ENCODE measurements at places on chromosomes 1 and 21.

- no peak for DNase-seq
These were observed 13.2 kb upstream of the GBP5 start for GRCh38 chr1:89285745-89286380.

DNA sequence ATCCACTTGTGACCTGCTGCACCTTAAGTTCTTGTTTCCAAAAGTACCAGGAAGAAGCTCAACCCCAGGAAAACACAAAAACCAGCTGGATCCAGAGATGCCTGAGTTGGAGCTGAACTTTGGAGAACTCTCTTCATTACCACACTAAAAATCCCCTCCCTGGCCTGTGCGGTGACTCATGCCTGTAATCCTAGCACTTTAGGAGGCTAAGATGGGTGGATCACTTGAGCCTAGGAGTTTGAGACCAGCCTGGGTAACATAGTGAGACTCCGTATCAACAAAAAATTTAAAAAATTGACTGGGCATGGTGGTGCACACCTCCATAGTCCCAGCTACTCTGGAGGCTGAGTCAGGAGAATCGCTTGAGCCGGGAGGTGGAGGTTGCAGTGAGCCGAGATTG lies 6.2 kb downstream of the MAP1LC3C start:
- DNase-seq = no peak

DNA sequence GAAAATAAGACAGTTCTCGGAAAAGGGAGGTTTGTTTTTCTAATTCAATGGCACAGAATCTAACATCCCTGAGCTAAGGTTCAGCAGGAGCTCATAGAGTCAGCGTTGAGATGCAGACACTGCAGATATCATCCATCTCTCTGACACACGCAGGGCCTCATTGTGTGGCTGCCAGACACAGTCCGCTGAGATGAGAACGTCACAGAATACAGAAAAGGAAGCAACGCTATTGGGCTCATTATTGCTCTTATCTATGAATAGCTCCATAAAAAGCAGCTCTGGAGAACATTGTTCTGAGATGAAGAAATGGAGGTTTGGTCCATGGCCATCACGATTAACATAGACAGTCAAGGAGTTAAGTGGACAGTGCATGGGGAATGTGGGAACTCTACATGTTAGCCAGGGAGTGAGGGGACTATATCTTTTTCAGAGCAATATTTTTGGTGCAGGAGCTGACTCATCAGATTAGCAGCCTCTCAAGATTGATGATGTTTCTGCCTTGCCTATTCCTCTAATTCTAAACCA lies 771.6 kb upstream of the CXADR start:
- DNase-seq = no peak

DNA sequence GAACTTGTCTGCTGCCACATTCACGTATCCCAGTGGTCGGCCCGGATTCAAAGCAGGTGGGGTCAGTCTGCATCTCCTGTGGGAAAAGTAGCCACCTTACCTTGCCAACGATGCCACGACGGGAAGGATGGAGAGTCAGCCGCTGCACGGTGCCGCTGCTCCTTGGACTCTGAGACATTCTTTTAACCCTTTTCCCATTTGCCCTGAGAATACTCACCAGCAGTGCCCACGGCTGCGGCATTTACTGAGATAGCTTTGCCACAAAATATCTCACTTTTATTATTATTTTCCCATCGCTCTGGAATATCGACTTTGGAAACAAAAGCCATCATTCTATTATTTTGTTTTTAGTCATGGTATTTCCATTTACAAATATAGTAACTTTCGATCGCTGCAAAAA lies 15.3 kb upstream of the TTC34 start:
- DNase-seq = no peak

DNA sequence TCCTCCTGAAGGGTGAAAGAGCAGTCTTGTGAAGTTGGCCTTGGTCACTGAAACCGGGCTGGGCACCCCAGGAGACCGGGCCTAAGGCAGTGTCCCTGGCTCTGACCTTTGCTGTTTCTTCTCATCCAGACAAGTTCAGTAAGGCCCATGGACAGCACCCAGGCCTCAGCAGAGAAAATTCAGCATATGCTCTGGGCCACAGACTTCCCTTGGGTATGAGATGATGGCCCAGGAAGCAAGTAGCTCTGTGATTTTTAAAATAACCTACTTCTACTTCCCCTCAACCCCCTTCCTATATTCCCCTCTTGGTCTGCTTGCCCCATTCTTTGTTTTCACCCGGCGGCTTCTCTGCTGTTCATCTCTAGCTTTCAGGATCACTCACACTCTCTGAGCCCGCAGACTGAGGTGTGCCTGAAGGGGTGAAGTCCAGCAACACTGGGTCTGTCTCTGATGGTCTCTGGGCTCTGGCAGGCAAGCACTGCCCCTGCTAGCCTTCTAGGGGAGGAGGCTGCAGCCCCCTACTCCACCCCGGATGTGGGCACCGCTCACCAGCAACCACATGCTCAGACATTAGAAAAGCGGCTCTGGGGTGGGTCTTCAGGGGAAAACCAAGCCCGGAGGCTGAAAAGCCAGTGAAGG lies 2.9 kb upstream of the GPR25 start:
- DNase-seq = no peak

- DNase-seq = peak; percentile 20
These were observed 157.3 kb downstream of the SLC30A10 start for GRCh38 chr1:219771080-219771479.

DNA sequence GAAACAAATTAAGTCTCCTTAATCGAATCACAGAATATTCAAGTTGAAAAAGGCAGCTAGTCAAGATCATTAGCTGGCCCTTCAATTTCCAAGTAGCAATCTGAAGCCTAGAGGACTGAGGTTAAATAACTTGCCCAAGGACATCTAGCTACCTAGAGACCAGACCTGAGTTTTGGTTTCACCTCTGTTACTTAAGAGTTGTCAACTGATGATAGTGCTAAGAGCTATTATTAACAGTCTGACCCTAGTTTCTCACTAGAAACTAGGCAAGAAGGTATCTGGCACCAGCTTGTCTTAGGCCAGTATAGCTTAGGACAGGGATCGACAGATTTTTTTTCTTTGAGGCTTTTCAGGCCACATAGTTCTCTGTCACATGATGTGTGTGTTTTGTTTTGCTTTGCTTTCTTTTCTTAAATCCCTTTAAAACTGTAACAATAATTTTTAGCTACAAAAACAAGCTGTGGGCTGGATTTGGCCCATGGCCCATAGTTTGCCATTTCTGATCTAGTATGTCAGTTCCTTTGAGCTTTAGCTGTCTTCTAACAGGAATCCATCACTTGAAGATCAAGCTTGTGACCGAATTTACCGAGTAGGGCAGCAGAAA lies 23.2 kb downstream of the TRIM45 start:
- no peak for DNase-seq

- DNase-seq = no peak
These were observed 88.2 kb downstream of the PAPPA2 start for GRCh38 chr1:176551146-176551545.

DNA sequence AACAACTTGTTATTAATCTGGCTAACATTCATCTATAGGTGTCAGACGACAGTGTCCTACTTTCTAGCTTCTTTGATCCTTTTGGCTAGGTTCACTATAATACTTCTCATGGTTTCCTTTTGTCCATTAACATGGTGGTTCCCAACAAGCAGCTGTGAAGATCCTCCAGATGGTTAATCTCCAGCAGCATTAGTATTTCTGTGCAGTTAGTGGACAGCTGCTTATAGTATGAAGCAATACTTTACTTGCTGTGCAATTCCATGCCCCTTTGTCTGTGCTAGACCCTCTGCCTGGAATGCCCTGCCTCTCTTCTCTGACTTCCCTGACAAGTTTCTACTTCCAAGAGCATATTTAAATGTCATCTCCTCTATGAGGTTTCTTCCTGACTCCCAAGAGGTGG lies 41.7 kb upstream of the ARHGAP29 start:
- DNase-seq = no peak

- no peak for DNase-seq
These were observed 94.7 kb downstream of the DMRTB1 start for GRCh38 chr1:53553734-53554509.

GRCh38 chr1:25049190-25049589 lies 119.1 kb upstream of the RUNX3 start:
- no peak for DNase-seq

GRCh38 chr1:160830321-160831153 lies 32.1 kb downstream of the CD244 start:
- peak; percentile 42 for DNase-seq

GRCh38 chr1:23099171-23099536 lies 69.5 kb downstream of the LUZP1 start:
- no peak for DNase-seq

DNA sequence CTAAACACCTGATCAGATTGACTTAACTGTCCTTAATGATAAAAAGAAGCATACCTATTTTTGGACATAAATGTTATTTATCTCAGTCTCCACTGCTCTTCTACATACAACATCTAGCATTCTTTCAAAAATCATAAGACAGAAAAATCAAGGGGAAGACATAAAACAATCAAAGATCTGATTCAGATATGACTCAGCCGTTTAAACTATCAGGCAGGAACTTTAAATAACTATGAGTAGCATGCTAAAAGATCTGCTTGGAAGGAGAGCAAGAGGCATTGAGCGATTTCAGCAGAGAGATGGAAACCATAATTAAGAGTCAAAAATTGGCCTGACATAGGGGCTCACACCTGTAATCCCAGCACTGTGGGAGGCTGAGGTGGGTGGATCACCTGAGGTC lies 27.2 kb upstream of the SLC22A15 start:
- no peak for DNase-seq

- DNase-seq = peak; percentile 81
These were observed at the start of gene EPHA2 for GRCh38 chr1:16155537-16156410. TSS of gene EPHA2 (minus strand) at chr1:16156069. CDS start at chr1:16155932, 137 bp downstream.

DNA sequence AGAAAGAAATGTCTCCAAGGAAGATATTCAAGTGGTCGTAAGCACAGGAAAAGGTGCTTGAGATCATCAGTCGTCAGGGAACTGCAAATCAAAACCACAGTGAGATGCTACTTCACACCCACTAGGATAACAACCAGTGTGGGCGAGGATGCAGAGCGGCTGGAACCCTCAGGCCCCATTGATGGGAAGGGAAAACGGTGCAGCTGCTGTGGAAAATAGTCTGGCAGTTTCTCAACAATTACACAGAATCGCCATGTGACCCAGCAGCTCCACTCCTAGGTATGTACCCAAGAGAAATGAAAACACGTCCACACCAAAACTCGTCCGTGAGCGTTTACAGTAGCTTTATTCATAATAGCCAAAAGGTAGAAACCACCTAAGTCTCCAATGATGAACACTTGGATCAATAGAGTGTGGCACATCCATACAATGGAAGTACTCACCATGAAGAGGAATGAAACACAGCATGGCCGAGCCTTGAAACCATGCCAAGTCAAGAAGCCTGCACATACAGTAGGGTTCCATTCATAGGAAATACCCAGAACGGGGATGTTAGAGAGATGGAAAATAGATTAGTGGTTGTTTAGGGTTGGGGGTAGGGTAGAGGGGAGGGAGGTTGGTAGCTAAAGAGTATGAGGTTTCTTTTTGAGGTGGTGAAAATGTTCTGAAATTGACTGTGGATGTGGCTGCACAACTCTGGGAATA lies 6.1 kb downstream of the DFFB start:
- no peak for DNase-seq

DNA sequence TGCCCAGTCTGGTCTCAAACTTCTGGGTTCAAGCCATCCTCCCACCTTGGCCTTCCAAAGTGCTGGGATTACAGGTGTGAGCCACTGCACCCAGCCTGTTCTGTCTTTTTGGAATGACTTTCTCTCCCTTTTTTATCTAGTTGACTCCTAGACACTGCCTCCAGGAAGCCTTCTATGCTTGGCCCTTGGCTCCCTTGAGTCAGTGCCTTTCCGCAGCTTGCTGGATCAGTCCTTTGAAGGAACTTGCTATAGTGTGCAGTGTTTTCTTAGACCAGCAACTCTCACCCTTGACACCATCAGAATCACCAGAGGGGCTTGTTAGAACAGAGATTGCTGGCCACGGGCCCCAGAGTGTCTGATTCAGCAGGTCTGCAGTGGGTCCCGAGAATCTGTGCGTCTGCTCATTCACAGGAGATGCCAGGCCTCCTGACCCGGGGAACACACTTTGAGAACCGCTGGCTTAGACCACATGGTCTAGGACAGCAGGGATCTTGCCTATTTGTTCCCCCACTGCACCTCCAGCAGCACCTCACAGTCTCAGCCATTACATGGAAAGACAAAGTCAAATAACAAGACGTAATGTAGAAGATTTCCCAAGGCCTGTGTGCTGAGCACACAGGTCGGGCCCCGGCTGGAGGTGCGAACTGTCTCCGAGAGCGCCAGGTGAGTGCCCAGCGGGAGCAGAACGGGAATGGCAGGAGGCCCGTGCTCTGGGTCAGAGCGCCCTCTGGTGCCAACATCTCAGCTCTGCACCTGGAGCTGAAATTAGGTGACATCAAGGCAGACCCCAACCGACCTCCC lies 27.4 kb upstream of the CTPS1 start:
- no peak for DNase-seq

DNA sequence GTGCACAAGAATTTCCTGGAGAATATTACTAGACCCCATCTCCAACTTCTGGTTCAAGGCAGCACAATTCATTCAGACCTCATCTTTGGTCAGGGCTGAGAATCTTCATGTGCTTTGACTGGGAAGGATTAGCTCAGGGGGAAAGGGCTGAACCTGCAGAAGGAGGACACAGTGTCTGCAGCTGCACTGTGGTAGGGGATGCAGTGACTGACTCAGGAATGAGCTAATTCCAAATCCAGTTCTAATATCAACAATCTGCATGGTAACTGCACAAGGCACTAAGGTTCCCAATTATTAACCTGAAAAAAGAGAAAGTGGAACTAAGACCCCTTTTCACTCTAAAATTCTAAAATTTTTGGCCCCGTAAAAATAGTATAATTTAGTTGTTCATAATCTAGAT lies 31.6 kb downstream of the TTLL7 start:
- no peak for DNase-seq

DNA sequence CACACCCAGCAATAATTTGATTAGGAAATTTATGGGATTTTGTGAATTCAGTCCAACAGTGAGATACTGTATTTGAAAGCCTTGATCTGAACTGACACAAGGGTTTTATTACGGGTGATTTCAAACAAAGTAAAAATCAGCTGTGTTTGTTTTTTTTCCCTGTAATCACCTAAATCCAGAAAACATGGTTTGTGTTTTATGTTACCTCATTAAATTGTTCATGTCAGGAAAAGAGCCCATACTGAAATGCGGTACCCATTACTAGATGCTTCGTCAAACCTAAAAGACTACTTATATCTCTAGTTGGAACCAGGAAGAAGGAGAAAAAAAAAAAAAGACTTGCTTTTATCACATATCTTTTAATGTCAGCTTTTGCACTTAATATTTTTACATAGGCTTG lies 811.9 kb upstream of the RGS18 start:
- DNase-seq = no peak

DNA sequence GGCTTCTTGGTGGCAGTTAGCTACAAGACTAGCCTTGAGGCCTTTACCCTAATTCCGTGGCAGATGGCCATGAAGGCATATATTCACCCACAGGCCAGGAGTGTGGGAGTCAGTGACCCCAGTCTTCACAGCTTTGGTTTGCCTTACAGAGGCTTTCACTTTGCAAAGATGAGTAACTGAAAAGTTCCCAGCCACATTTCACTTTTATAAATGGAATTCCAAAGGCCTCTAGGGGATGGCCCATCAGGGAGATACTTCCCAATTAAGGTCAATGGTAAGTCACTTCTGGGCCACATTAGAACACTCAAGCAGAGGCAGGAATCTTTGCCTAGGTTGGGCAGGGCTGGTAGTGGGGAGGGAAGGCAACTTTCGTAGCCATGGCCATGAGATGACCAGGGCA lies 13.1 kb upstream of the HEYL start:
- no peak for DNase-seq

- no peak for DNase-seq
These were observed 29.7 kb downstream of the UBE2T start for GRCh38 chr1:202311875-202312635.

Measured in iPS DF 19.7 (cell line).